ENCODE measurements at places on chromosomes 3 and 15.

DNA sequence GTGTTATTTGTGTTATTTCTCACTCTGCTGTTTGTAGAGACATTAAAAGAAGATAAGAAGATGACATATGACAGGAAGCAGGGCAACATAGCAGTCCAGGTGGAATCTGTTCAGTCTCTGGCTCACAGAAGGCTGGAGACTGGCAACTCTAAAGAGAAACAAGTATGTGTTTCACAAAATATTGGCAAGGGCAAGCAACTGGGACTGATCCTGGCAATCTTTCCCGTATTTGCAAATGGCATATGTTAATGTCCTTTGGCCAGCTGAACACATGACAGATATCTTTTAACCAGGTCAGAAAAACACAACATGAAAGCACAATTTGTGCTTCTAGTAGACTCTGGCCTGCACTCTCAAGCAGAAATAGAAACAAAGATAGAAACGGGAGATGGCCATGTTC, 1354.1 kb upstream of the EPHA6 start:
- H3K27me3 ChIP-seq: no peaks in the 10 kb centered on the region
- DNase-seq: no peak

DNA sequence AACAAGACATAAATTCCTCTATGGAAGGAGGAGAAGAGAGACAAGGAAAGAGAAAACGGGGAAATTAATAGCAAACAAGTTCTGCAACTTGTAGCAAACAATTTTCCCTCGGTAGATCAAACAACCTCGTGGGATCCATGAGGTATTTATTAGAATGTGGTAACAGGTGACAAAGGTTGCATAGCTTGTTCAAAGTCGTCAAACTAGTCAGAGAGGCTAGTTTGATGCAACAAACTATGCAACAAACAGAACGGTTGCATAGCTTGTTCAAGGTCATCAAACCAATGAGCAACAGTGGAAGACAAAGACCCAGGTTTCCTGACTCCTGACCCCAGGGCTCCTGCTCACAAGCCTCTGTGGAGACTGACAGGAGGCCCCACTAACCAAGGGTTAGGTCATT, 20.7 kb downstream of the MB21D2 start:
- H3K27ac ChIP-seq: no peak overlapping the region
- peaks cover 23% of the 10 kb centered on the region for H3K27me3 ChIP-seq
- peaks cover 11% of the 10 kb centered on the region for H3K4me1 ChIP-seq

- H3K4me1 ChIP-seq: peaks cover 73% of the 10 kb centered on the region
- H3K36me3 ChIP-seq: peaks cover 88% of the 10 kb centered on the region
- H3K4me3 ChIP-seq: no peak overlapping the region
- H3K27me3 ChIP-seq: no peaks in the 10 kb centered on the region
- no peak for DNase-seq
These were observed 13.5 kb downstream of the PPM1M start for GRCh38 chr3:52259035-52259434.

GRCh38 chr3:49703443-49703927, 14.1 kb downstream of the RNF123 start:
- no peaks in the 10 kb centered on the region for H3K4me1 ChIP-seq
- peaks cover 5% of the 10 kb centered on the region for H3K36me3 ChIP-seq
- no peak overlapping the region for H3K4me3 ChIP-seq
- DNase-seq: peak; percentile 58

GRCh38 chr3:99666201-99666600, 27.8 kb downstream of the COL8A1 start:
- peaks cover 1% of the 10 kb centered on the region for H3K36me3 ChIP-seq
- no peak for DNase-seq
- no peaks in the 10 kb centered on the region for H3K4me1 ChIP-seq
- no peak overlapping the region for H3K4me3 ChIP-seq

DNA sequence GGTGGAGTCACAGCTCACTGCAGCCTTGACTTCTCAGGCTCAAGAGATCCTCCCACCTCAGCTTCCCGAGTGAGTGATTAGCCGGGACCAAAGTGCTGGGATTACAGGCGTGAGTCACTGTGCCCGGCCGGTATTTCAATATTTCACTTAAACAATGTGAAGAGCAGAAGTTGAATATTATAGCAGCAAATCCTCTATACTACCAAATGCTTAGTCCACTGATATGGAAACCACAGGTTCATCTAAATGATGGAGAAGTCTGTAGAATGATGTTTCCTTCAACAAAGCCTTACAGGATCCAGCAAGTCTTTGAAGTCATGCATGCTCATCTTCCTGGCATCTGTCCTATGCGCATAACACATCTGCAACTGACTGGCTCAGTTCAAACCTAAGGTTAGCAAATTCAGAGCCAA, 20.3 kb upstream of the UACA start:
- no peaks in the 10 kb centered on the region for H3K36me3 ChIP-seq
- peaks cover 4% of the 10 kb centered on the region for H3K4me1 ChIP-seq
- DNase-seq: no peak
- H3K27ac ChIP-seq: no peak overlapping the region

GRCh38 chr3:141454906-141455602, 31.8 kb upstream of the RASA2 start:
- peaks cover 12% of the 10 kb centered on the region for H3K4me1 ChIP-seq
- no peak overlapping the region for H3K27ac ChIP-seq
- peaks cover 4% of the 10 kb centered on the region for H3K36me3 ChIP-seq
- H3K27me3 ChIP-seq: no peaks in the 10 kb centered on the region
- no peak for DNase-seq

- no peaks in the 10 kb centered on the region for H3K27me3 ChIP-seq
- no peaks in the 10 kb centered on the region for H3K4me1 ChIP-seq
- peaks cover 30% of the 10 kb centered on the region for H3K36me3 ChIP-seq
- H3K27ac ChIP-seq: peak overlapping the region; percentile 25
- no peak for DNase-seq
These were observed 28.9 kb downstream of the TKT start for GRCh38 chr3:53226841-53227407.

- H3K27ac ChIP-seq: no peak overlapping the region
- H3K36me3 ChIP-seq: no peaks in the 10 kb centered on the region
- H3K4me3 ChIP-seq: no peak overlapping the region
- no peaks in the 10 kb centered on the region for H3K4me1 ChIP-seq
- no peak for DNase-seq
These were observed 193.1 kb downstream of the EPHA3 start for GRCh38 chr3:89300526-89300925.

GRCh38 chr3:40502034-40502433, 3.8 kb upstream of the ZNF620 start:
- no peaks in the 10 kb centered on the region for H3K27me3 ChIP-seq
- H3K27ac ChIP-seq: no peak overlapping the region
- no peaks in the 10 kb centered on the region for H3K36me3 ChIP-seq
- no peak for DNase-seq

- H3K27me3 ChIP-seq: no peaks in the 10 kb centered on the region
- no peaks in the 10 kb centered on the region for H3K4me1 ChIP-seq
- H3K36me3 ChIP-seq: no peaks in the 10 kb centered on the region
- H3K27ac ChIP-seq: no peak overlapping the region
- H3K4me3 ChIP-seq: no peak overlapping the region
These were observed 14.8 kb upstream of the TMEM108 start for GRCh38 chr3:133023362-133023761.

DNA sequence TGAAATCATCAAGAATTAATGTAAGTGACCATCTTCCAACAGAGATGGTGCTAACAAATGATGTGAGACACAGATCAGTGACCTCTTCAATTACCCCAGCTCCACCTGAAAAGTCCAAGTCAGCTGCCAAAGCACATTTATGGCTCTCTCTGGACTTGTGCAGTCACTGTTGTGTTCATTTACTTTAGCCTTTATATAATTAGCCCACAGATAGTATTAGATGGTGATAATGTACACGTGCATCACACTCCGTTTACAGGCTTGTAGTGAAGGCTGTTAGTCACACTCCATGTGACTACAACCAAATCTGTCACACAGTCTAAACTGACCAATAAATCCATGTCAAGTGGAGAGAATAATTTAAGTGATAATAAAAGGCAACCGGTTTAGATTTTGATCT, 331.5 kb upstream of the IL12A start:
- no peak overlapping the region for H3K27ac ChIP-seq
- H3K27me3 ChIP-seq: no peaks in the 10 kb centered on the region
- DNase-seq: no peak
- no peaks in the 10 kb centered on the region for H3K4me1 ChIP-seq
- H3K4me3 ChIP-seq: no peak overlapping the region

DNA sequence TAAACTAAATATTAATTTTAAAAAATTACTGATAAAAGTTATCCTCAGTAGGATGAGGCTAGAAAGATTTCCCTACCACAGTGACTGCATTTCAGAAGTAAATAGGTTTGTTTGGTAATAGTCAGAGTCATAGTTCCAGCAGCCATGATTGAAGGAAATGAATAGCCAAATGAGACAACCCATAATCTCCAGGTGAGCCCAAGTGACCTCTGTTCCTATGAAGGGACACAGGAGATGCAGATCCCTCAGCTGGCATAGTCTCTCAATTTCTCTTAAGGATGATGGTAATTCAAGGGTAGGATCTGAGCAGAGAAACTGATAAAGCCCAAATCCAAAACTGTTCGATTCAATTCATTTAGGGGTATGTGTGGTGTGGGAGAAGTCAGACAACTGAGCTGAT, 461.8 kb downstream of the RAP2B start:
- H3K27me3 ChIP-seq: no peaks in the 10 kb centered on the region
- peak overlapping the region; percentile 87 for H3K27ac ChIP-seq
- DNase-seq: no peak
- peaks cover 47% of the 10 kb centered on the region for H3K4me1 ChIP-seq
- H3K4me3 ChIP-seq: peak overlapping the region; percentile 55

DNA sequence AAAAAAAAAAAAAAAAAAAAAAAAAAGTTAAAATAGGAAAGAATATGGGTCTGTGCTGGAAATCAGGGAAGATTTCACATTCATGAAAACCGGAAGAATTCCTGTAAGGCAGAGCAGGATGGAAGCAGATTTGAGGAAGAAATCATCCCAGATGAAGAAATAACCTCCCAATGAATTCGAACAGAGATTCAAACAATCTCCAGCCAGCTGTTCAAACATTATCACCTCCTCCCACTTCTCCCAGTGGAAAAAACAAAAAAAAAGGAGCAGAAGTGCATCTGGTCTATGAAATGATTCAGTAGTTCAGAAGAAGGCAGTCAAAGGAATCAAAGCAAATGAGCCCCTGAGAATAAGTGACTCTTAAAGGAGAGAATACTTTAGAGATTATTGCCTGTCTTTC, 33.1 kb downstream of the CP start:
- no peak overlapping the region for H3K27ac ChIP-seq
- no peaks in the 10 kb centered on the region for H3K36me3 ChIP-seq
- no peak overlapping the region for H3K4me3 ChIP-seq
- no peak for DNase-seq
- H3K27me3 ChIP-seq: no peaks in the 10 kb centered on the region

DNA sequence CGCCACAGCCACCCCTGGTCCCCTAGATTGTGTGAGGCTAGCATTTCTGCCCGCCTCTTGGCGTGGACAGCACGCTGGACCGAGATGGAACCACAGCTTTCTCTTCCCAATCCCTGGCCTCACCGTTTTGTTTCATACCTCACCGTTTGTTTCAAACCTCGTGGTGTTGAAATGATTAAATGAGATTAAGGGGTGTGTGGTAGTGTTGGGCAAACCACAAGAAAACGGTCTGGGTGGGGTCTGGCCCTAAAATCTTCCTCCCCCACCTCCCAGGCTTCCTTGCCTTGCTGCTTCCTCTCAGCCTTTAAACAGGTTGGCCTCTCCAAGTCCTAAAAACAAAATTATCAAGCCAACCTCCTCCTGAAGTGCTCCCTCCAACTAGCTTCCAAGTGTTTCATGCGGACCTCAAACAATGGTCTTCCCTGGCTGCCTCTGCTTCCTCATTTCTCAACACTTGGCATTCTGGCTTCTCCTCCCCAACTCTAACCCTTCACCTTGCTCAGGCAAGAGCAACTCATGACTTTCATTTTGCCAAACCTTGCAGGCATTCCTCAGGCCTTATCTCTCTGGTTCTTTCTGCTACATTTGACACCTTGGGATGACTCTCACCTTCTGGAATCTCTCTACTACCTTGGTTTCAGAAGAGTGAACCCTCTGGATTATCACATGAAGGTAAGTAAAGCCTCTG, 1.4 kb upstream of the ATP13A3 start:
- H3K4me1 ChIP-seq: peaks cover 33% of the 10 kb centered on the region
- no peak for DNase-seq
- H3K27me3 ChIP-seq: no peaks in the 10 kb centered on the region
- H3K36me3 ChIP-seq: peaks cover 19% of the 10 kb centered on the region
- peak overlapping the region; percentile 76 for H3K27ac ChIP-seq
- H3K4me3 ChIP-seq: peak overlapping the region; percentile 76

- DNase-seq: no peak
- H3K27me3 ChIP-seq: peaks cover 27% of the 10 kb centered on the region
- no peak overlapping the region for H3K4me3 ChIP-seq
- peaks cover 2% of the 10 kb centered on the region for H3K36me3 ChIP-seq
- no peak overlapping the region for H3K27ac ChIP-seq
These were observed 31.6 kb upstream of the GATA2 start for GRCh38 chr3:128524374-128525299.

DNA sequence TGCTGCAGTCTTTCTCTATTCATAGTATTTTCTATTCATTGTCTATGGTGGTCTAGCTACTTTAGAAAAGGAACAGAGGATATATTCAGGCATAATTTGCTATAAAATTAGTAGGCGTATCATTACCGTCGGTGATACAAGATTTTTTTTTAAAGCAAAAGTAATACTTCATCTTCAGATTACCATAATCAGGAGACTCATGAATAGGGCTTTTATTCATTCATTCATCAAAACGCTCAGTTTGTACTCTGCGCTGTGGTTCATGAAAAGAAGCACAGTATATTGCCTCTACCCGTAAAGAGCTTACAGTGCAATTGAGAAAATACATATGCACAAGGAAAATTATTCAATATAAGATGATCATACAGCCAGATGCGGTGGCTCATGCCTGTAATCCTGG, 136.7 kb upstream of the CHRM5 start:
- peaks cover 14% of the 10 kb centered on the region for H3K27me3 ChIP-seq
- H3K36me3 ChIP-seq: peaks cover 2% of the 10 kb centered on the region
- no peaks in the 10 kb centered on the region for H3K4me1 ChIP-seq
- H3K4me3 ChIP-seq: no peak overlapping the region
- no peak overlapping the region for H3K27ac ChIP-seq
- DNase-seq: no peak

GRCh38 chr3:157913741-157914150, 192.5 kb downstream of the SHOX2 start:
- H3K4me3 ChIP-seq: no peak overlapping the region
- H3K27ac ChIP-seq: no peak overlapping the region
- DNase-seq: no peak
- H3K36me3 ChIP-seq: no peaks in the 10 kb centered on the region

DNA sequence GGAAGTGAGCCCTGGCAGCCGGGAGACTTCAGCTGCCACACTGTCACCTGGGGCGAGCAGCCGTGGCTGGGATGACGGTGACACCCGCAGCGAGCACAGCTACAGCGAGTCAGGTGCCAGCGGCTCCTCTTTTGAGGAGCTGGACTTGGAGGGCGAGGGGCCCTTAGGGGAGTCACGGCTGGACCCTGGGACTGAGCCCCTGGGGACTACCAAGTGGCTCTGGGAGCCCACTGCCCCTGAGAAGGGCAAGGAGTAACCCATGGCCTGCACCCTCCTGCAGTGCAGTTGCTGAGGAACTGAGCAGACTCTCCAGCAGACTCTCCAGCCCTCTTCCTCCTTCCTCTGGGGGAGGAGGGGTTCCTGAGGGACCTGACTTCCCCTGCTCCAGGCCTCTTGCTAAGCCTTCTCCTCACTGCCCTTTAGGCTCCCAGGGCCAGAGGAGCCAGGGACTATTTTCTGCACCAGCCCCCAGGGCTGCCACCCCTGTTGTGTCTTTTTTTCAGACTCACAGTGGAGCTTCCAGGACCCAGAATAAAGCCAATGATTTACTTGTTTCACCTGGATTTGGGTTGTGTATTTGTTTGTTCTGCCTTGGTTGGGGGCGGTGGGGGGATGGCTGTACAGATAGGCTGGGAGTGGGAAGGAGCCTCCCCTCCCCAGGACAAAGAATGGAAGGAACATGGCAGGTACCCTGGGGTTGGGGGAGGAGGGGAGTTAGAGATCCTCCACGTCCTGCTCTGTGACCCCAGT, 2.9 kb upstream of the GRM2 start:
- no peak for DNase-seq
- H3K4me3 ChIP-seq: no peak overlapping the region
- no peaks in the 10 kb centered on the region for H3K27me3 ChIP-seq
- H3K36me3 ChIP-seq: peaks cover 13% of the 10 kb centered on the region

Measured in central memory CD8-positive, alpha-beta T cell (primary cell).